ENCODE measurements at places on chromosomes 6 and 20.

GRCh38 chr6:11845664-11846577 is 67.3 kb upstream of the ADTRP start:
- no peak for DNase-seq

DNA sequence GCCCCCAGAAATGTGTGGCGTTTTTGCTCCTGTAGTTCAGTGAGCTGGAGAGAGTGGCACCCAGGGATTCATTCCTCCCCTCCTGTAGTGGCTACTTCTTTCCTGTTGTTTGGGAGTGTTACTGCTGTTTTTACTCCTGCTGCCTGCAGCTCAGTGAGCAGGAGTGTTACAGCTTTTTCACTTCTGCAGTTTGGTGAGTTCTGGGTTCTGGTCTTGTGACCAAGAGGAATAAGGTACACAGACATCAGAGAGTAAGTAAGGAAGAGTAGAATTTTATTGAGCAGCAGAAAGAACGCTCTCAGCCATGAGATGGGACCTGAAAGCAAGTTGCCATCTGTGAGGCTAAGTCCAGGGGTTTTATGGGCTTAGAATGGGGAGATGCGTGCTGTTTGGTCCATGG is 966.3 kb upstream of the CITED2 start:
- no peak for DNase-seq

DNA sequence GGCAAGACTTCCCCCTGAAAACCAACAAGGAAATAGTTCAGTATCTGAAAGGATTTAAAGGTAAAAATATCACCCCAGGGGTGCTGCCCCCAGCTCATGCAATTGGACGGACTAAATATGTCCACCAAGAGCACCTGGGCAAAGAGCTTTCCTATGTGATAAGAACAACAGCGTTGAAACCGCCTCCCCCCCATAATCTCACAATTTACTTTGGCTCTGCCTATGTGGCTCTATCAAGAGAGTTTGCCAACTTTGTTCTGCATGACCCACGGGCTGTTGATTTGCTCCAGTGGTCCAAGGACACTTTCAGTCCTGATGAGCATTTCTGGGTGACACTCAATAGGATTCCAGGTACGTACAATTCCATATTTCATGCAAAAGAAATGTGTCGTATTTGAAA is 35.8 kb downstream of the GCNT2 start:
- DNase-seq, result no peak

GRCh38 chr6:122714059-122714458 is 65.5 kb upstream of the FABP7 start:
- DNase-seq, result no peak

DNA sequence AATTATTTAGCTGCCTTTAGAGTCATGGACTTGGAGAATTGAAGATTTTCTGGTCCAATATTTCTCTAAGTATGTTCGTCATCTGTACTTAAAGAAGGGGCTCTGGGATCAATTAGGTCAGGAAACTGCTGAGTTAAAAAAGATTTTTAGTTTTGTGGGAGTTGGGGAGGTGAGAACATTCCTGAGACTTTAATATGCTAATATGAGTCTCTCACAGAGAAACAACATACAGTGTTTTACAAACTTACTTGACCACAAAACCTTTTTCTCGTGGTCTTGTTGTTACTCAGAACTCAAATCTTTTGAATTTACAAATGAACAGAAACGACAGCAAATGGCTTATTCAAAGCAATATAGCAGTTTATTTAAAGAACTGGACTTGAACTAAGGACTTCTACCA is 67.9 kb downstream of the LIN28B start:
- DNase-seq, result no peak

DNA sequence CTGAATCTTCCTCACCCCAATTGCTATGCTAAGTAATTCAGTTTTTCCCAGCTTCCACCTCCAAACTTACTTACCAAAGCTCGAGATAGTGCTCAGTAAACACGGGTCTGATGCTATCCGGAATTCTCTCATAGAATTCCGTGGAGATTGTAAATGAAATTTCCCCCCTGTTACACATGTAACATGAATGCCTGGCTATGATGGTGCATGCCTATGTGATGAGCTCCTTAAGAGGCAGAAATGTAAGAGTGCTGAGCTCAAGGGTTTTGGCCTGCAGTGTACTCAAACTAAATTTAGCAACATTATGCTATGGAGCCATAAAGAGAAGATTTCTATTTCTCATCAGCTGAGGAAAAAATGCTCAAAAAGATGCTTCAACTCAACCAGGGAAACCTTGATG is 133.4 kb upstream of the FUT9 start:
- DNase-seq, result no peak

GRCh38 chr6:65161661-65162060 is 545.4 kb downstream of the EYS start:
- no peak for DNase-seq

DNA sequence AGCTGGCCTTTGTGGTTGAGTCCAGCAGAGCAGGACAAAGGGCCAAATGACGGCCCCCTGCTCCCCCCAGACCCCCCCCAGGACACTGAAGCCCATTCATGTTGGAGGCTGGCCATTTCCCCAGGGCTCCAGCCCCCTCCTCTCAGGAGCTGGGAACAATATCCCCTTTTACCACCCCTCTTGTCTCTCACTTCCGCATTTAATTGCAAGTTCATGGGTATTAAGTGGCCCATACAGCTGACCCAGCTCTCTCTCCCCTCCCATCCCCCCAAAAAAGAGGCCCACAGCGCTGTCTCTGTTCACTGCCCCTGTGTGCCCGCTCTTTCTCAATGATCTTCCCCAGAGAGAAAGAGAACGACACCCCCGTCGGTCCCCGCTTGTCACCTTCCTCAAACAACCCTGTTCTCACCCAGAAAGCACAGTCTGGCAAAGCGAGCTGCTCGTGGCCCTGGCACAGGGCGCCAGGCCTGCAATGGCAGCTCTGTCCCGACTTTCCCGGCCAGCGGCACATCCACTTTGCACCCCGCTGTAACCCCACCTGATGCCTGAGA is 30.4 kb downstream of the PREX1 start:
- no peak for DNase-seq

DNA sequence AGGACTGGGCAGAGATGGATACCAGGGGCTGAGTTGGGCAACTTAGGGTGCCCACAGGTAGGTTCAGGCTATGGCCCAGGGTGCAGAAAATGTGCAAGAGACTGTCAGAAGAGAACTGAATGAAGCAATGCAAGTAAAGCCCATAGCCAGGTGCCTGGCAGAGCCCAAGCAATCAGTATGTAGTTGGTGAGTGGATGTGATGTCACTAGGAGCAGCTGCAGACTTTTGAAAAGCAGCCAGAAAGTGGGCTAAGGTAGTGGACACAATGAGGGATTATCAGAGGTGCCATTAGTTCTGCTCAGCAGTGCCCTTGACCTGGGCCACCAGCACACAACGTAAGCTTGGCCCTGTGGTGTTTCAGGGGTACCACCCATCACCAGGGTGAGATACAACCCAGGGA is 135.3 kb downstream of the SOBP start:
- DNase-seq, result no peak

- peak; percentile 82 for DNase-seq
These were observed 622 bp downstream of the GPANK1 start for GRCh38 chr6:31663961-31664789.

GRCh38 chr6:43669922-43670622 is 17.5 kb downstream of the MRPS18A start:
- DNase-seq, result no peak

GRCh38 chr6:54217018-54217417 is 91.2 kb upstream of the TINAG start:
- DNase-seq, result no peak

DNA sequence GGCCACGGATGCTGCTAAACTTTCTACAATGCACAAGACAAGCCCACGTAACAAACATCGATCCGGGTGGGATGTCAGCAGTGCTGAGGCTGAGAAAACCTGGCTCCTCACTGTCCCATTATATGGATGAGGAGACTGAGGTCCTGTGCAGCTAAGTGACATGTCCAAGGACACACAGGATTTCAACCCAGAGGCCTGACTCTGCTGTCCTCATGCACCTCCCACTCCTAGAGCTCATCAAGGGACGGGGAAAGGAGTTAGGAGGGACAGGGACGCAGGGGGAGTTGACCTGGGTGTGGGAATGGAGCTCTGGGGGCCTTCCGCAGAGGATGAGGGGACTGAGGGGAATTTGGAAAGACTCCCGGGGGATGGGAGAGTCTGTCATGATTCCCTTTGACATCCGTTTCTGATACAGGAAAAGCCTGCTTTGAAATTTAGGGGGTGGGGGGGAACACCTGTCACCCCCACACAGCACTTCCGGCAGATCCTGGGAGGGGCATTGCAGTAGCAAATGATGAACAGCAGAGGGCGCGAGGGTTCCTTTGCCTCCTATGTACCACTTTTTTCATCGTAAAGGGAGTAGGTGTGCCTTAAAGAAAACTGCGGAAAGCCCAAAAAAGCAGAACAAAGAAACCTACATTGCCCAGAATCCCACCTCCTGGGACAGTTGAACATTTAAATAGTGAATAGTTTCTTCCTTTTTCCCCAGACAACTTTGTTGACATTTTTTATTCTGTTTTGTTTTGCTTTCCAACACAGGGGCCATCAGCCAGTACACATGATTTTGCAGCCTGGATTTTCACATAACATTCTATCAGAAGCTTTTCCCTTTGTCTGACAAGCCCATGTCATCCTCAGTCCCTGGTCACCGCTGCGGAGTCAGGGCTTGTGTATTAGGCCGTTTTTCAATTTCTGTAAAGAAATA is 48.6 kb downstream of the SLC2A10 start:
- peak; percentile 60 for DNase-seq

DNA sequence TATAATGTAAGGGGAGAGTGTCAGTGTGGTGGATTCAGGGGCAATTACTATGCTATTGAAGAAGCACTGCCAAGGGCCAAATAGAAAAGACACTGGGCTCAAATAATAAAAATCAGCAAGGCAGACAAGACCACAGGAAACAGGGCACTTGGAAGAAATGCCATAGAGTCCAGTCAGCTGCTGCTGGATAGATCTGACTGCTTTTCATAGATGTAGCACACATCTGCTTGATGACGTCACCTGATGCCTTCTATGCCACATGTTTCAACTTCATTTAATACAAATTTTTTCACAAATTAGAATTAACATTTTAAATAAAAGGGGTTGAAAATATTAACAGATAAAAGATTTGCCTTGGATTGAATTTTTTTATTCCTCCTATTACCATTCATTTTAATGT is 23.9 kb upstream of the AHI1 start:
- peak; percentile 63 for DNase-seq

- DNase-seq, result peak; percentile 75
These were observed 143.1 kb downstream of the EDN3 start for GRCh38 chr20:59443550-59443949.

- peak; percentile 15 for DNase-seq
These were observed 52.2 kb downstream of the EYA2 start for GRCh38 chr20:46946796-46947195.

DNA sequence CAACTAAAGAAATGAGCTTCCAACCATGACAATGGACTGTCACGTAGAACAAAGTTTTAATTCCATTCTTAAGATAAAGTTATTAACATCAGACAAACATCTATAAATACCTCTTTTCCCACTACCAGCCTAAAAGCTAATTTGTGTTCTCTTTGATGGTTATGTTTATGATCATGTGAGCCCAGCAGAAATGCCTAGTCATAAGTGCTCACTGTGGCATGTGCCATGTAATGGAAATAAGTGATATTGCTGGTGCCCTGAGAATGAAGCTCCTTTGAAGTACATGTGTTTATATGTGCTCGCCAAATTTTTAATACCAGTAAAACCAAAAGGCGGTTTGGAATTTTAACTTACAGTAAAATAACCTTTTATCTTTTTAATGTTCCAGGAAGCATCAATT is 205.8 kb downstream of the ISM1 start:
- no peak for DNase-seq

- peak; percentile 62 for DNase-seq
These were observed 10.6 kb downstream of the RPS10 start for GRCh38 chr6:34414999-34415858.

GRCh38 chr20:13166011-13166410 is 55.1 kb upstream of the ISM1 start:
- no peak for DNase-seq

DNA sequence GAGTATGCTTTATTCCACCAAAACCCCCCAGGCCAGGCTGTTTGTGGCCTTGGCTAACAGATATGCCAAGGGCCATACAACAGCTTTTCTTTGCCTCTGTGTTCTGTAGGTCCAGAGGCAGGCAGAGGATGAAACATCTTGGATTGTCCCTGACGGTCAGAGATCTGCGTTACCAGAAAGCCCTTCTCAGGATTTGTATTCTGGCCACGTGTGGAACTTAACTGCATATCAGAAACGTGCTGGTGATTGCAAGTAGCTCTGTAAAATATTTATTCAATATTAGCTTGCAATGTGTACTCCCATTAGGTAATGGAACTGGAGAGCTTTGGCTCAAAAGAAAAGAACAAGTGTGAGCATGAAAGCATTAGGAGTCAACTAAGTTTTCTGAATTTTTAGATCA is 275.0 kb downstream of the CBLN4 start:
- DNase-seq, result no peak

DNA sequence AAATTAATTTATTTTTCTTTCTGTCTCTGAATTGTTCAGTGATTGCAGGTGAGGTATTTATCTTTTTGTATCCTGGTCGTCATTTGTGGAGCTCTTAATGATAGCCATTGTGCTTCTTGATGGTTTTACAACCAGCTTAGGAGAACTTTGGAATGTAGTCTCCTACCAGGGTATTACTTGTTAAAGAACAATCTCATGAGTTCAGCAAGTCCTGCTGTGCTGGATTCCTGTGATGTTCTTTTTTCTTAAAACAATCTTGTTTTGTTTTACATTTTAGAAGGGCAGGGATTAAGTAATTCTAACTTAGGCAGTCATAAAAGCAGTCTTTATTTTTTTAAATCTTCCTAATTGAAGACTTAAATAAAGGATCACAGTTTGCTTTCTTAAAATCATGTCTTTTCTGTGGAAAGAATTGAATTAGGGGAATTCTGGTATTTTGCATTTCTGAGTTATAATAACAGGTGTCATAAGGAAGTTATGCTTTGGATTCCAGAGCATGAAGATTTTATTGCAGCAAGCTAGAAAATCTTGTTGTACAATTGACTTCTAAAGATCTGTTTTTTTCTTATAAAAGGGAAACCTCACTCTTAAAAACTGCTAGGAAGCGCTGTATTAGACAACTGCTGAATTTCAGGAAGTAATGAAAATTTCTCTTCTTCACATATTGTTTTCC is 23.7 kb downstream of the RIOK1 start:
- no peak for DNase-seq

DNA sequence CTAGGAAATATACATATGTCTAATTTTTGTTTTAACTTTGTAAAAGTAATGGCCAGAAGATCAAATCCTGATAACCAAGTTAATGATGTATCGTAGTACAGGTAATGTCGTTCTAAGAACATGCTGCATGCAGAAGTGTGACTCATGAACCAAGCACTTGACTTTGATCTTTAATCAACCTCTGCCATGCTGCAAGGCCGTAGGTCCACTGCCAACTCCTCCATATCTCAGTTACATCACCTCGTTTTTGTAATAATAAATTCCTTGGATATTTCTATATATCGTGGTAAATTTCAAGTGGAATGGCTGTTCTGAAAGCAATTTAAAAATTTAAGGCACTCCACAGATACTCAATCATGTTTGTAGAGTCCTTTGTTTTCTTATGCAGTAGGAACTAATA is 771.7 kb downstream of the EPHA7 start:
- DNase-seq, result no peak

Measured in fibroblast of skin of scalp (primary cell).